ENCODE measurements at places on chromosomes 3 and 15.
A peak's percentile ranks its signal among the peaks of the same experiment; 100 is the strongest.

- DNase-seq: no peak
These were observed 20.6 kb upstream of the TMC3 start for GRCh38 chr15:81394603-81395002.

DNA sequence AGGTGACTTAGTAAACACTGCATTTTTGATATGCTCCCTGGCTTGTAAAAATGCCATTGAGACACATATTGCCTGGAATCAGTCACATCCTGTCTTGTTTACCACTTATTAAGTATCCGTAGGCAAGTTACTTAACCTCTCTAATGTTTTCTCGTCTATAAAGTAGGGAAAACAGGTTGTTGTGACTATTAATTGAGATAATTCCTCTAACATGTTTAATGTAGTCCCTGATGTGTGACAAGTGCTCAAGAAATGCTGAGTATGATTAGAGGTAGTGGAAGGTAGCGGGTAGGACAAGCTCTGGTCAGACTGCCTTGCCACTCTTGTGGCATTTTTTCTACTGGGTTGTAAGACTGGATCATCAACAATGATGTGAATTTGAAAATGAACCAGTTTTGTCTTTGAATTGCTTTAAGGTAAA is 54.1 kb downstream of the NFKBIZ start:
- no peak for DNase-seq

DNA sequence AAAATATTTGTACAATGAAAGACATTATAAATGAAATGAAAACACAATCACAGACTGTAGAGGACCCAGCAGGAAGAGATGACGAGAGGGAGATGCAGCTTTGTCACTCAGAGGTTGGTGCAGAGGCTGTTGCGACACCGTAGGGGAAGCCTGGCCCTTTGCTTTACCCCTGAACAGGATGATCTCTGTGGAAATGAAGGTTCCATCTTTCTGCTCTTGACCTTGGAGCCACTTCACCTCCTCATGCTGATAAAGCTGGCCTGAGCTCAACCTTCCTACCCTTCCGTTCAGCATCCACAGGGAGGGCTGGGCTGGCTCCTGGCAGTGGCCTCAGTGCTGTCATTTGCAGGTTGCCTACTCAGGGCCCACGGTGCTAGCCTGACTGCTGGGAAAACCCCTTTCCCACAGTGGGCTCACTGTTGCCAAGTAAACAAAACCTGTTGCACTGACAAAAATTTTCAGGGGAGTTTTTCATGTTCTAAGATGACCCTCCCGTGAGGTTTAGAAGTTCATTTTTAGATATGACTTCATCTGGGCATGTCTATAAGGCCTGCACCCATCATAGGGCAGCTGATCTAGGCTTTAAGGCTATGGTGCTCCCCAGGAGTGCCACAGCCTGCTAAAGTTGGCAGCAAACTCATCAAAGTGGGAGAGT is 3.0 kb upstream of the CD80 start:
- DNase-seq: peak; percentile 78

DNA sequence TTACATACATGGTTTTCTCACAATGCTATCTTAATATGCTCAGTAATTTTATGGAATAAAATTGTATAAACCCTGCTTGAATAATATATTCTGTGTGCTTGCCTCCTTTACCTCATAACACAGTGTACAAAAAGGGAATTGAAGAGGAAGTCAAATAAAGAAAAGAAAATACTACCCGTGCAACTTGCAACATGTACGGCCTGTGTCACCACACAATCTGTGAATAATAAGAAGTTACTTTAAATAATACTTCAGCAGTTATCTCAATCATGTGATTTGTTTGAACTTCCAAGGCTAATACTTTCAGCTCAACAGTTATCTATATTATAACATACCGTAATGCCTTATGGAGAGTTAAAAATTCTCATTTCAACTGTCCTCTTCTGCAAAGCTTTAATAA is 58.1 kb upstream of the SATB1 start:
- no peak for DNase-seq

Data from activated CD4-positive, alpha-beta T cell treated with anti-CD3 and anti-CD28 coated beads, Interleukin-2, Interleukin-6, amounts not matched to agents 100 ng/mL and 50 ng/mL, durations not matched to agents 16 hours and 8 hours (primary cell).